ENCODE measurements at places on chromosomes 12 and 14.

GRCh38 chr14:22319526-22320361, 269.3 kb downstream of the DAD1 start:
- no peak for DNase-seq

DNA sequence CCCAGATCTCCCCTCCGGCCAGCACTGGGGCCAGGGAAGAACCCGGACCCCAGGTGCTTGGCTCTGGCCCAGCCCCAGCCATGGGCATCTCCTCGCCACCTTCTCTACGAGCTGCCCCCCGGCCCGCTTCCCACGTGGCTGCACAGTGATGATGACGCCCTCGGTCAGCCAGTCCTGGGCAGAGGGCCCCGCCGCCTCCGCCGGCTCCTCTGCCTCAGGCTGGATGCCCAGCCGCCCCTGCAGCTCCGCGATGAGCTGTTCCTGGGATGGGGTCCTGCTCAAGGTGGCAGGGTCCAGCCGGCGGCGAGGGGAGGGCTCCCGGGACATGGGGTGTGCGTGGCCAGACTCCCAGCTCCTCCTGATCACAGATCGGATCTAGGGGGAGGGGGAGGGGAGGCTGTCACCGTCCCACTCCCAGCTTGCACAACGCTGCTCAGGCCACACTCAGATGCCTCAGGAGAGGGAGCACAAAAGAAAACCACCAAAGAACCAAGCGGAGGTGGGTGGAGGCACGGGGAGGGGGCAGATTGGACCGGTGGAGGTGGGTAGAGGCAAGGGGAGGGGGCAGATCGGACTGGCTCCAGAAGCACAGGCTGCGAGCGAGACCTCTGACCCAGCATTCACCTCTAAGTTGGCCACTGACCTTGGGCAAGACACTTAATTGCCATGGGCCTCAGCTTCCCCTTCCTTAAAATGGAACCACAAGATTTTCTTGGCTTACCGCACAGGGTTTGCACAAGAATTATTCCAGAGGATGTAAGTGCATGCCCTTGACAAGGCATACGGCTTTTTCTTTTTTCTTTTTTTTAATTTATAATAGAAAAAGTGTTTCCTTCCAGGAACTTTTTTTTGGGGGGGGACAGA, 16.1 kb upstream of the RPLP0 start:
- no peak for DNase-seq

- no peak for DNase-seq
These were observed 113.4 kb downstream of the CRADD start for GRCh38 chr12:93790472-93791152.

- DNase-seq = no peak
These were observed 825 bp downstream of the DHH start for GRCh38 chr12:49093792-49094159.

GRCh38 chr14:96055065-96055752, 16.0 kb downstream of the C14orf132 start:
- peak; percentile 87 for DNase-seq

DNA sequence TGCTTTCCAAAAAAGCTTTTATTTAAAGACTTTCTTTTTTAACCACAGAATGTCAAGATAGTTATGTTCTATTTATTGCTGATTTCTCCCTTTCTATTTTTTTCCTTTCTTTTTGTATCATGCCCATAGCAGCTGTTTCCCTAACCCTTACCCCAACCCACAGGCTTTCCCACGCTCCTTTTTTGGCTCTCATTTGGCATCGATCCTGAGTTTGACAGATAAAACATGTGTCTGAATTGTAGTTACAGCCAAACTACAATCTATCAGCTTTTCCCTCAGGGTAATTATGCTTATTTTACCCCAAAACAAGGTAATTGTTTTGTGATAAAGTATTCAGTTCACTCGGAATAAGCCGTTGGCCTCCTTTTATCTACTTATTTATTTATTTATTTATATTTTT, 46.7 kb downstream of the PDE3A start:
- DNase-seq = no peak

DNA sequence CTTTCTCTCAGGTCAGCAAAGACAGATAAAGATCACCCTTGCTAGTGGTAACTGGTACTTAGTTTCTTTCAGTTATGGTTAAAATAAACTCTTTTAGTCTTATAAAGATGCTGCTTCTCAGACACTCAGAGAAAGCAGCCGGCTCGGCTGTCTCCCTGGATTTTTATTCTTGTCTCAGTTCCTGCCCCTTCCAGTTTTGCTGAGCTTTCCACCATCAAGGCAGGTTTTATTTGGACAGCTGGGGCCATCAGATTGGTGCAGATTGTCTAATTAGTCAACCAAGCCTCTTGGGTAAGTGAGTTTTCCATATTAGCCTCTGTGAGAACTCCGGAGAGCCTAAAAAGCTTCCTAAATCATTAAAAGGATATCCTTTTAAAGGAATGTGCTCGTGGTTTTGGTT, 130.8 kb upstream of the BMP4 start:
- DNase-seq = no peak

- DNase-seq = no peak
These were observed 12.8 kb downstream of the ACADS start for GRCh38 chr12:120738252-120739030.

DNA sequence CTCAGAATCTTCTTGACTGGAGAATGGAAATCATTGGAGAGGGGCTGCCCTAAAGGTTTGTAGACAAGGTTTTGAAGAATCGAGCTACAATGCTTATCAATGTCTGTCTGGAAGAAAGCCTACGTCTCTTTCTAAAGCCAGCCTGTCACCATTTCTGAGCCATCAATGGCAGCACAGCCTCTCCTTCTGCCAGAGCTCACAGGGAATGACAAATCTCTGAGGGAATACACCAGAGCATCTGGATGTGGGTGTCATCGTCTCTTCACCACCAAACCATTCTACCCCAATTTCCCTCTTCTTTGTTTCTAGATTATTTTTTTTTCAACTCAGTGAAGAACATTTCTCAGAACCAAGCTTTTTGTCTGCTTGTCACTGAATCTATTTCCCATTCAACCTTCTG, 349.7 kb downstream of the EMP1 start:
- no peak for DNase-seq

DNA sequence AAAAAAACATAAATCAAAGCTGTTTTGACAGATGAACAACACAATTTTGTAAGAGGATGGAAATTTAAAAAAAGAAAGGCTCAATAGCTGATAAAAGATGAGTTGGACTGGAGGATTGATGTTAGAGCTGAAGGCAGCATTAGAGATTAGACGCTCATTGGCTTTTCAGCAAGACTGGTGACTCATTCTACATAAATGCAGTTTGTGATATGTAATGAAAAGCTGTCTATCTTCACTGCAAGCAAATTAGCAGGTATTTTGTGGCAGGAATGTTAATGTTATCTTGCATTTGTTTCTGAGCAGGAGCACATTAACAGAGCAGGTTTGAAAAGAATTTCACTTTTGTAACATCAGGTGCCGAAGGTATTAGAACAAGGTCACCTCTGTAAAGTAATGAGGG, 442.7 kb upstream of the NOVA1 start:
- DNase-seq = no peak

DNA sequence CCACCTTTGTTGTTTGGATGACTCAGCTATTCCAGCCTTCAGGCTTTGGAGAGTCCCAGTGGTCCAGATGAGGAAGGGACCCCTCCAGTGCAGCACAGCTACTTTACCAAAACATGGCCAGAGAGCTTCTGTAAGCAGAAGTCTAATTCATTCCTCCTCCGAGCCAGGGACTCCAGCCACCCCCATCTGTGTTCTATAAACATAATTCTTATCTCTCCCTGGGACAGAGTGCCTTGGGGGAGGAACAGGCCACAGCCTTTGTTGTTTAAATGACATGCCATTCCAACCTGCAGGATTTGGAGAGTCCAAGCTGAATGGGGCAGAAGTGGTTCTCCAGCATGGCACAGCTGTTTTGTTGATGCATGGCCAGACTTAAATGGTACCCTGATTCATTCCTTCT, 994.0 kb downstream of the TRHDE start:
- DNase-seq = no peak
